Heart left ventricle (tissue), 16 donors: ENCODE measurements at places on chromosomes 11 and 22.
A peak's percentile ranks its signal among the peaks of the same experiment; 100 is the strongest.

GRCh38 chr11:123404676-123405075 is 25.4 kb upstream of the GRAMD1B start:
- DNase-seq = no peak
- peaks cover 11% of the 10 kb centered on the region for H3K27me3 ChIP-seq
- no peaks in the 10 kb centered on the region for H3K36me3 ChIP-seq
- peak overlapping the region; percentile 48 for H3K27ac ChIP-seq
- peaks cover 33% of the 10 kb centered on the region for H3K4me1 ChIP-seq
- H3K4me3 ChIP-seq = no peak overlapping the region

GRCh38 chr22:24402460-24403192 is 24.8 kb upstream of the ADORA2A start:
- H3K27me3 ChIP-seq = no peaks in the 10 kb centered on the region
- peak overlapping the region; percentile 14 for H3K4me3 ChIP-seq
- H3K36me3 ChIP-seq = peaks cover 29% of the 10 kb centered on the region
- DNase-seq = peak; percentile 85

DNA sequence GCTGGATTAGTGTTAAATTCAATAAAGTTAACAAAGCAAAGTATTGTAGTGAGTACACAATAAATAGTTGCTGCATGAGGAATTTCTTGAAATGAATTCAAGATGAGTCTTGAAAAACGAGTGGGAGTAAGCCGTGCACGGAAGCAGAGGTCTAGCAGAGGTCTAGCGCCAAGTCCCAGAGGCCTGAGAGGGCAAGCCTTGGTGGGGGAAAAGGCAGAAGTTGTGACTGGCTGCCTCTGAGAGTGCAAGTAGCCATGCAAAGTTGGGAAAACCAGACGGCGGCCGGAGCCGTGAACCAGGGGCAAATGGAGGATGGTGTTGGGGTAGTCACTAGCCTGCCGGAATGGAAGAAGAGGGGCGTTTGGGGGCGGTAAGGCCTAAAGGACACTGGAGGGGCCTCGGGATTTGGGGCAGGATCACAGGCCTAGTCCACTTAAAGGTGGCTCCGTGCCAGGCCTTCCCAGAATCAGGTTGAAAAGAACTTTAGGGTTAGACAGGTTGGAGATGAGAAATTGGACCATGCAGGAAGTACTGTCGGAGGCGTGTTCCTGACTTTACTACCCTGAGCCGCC is 379 bp upstream of the SLC3A2 start:
- no peak for DNase-seq
- H3K27me3 ChIP-seq = no peaks in the 10 kb centered on the region
- peaks cover 29% of the 10 kb centered on the region for H3K36me3 ChIP-seq
- peak overlapping the region; percentile 98 for H3K27ac ChIP-seq
- H3K4me1 ChIP-seq = peaks cover 15% of the 10 kb centered on the region
- peak overlapping the region; percentile 94 for H3K4me3 ChIP-seq

GRCh38 chr11:44638032-44638431 is 72.6 kb downstream of the CD82 start:
- no peaks in the 10 kb centered on the region for H3K36me3 ChIP-seq
- DNase-seq = no peak

DNA sequence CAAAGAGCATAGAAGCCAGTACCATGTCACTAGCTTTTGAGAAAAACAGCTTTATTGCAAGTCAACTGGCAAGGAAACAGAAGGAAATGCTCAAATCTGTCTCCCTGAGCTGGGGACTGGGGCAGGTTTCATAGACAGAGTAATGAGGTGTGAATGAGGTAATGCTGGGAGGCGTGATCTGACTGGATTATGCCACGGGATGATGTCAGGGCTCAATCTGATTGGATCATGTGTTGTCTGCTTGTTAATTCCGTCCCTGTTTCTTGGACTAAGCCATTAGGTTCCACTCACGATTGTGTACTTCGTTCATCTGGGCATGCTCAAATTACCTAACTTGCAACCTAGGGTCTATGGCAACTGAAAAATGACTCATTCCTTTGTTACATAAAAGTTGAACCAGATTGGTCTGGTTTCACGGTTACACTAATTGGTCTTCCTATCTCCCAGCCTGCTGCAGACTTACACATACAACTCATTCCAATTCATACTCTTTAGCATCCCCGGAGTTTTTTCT is 20.2 kb upstream of the OR10A5 start:
- no peak for DNase-seq
- H3K27ac ChIP-seq = no peak overlapping the region
- no peaks in the 10 kb centered on the region for H3K4me1 ChIP-seq

- no peak for DNase-seq
- no peak overlapping the region for H3K27ac ChIP-seq
- H3K4me1 ChIP-seq = peaks cover 33% of the 10 kb centered on the region
- no peaks in the 10 kb centered on the region for H3K27me3 ChIP-seq
- H3K4me3 ChIP-seq = no peak overlapping the region
Measured at GRCh38 chr11:2899080-2899783, 13.7 kb upstream of the CDKN1C start.

DNA sequence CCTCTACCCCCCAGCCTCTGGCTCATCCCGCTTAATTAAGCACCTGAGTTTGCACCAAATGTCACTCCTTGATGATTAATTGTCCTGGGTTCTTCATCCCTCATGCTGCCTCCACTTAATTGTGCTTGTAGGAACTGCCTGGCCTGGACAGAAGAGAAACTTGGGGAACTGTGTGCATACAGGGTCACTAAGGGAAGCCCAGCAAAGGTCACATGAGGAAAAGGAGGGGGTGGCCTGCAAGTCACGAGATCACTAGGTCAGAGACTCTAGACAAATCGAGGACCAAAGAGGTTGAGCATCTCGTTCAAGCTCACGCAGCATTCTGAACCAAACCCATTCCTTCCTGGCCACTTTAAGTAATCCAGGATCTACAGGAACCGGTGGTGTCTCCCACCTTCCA is 75.8 kb downstream of the PDE2A start:
- H3K27me3 ChIP-seq = no peaks in the 10 kb centered on the region
- no peak overlapping the region for H3K27ac ChIP-seq
- peaks cover 4% of the 10 kb centered on the region for H3K36me3 ChIP-seq
- H3K4me3 ChIP-seq = no peak overlapping the region
- DNase-seq = no peak
- H3K4me1 ChIP-seq = no peaks in the 10 kb centered on the region

GRCh38 chr11:114820621-114821020 is 142.3 kb downstream of the NXPE2 start:
- H3K36me3 ChIP-seq = no peaks in the 10 kb centered on the region
- H3K27ac ChIP-seq = no peak overlapping the region
- H3K4me1 ChIP-seq = no peaks in the 10 kb centered on the region
- DNase-seq = no peak
- no peak overlapping the region for H3K4me3 ChIP-seq

- H3K4me1 ChIP-seq = peaks cover 12% of the 10 kb centered on the region
- H3K4me3 ChIP-seq = no peak overlapping the region
- H3K27ac ChIP-seq = no peak overlapping the region
- no peaks in the 10 kb centered on the region for H3K27me3 ChIP-seq
- DNase-seq = peak; percentile 78
Measured at GRCh38 chr11:123246749-123247495, 51.9 kb upstream of the CLMP start.

GRCh38 chr11:69697469-69697843 is 6.4 kb downstream of the FGF19 start:
- H3K27me3 ChIP-seq = peaks cover 66% of the 10 kb centered on the region
- H3K27ac ChIP-seq = no peak overlapping the region
- no peaks in the 10 kb centered on the region for H3K36me3 ChIP-seq
- no peak for DNase-seq

- peaks cover 37% of the 10 kb centered on the region for H3K4me1 ChIP-seq
- no peak overlapping the region for H3K4me3 ChIP-seq
- no peak for DNase-seq
- no peaks in the 10 kb centered on the region for H3K27me3 ChIP-seq
- H3K27ac ChIP-seq = no peak overlapping the region
Measured at GRCh38 chr11:27390318-27391295, 27.6 kb upstream of the CCDC34 start.

- no peak overlapping the region for H3K4me3 ChIP-seq
- H3K4me1 ChIP-seq = no peaks in the 10 kb centered on the region
- no peak for DNase-seq
- peaks cover 6% of the 10 kb centered on the region for H3K27me3 ChIP-seq
- H3K27ac ChIP-seq = no peak overlapping the region
- no peaks in the 10 kb centered on the region for H3K36me3 ChIP-seq
Measured at GRCh38 chr22:49370627-49371301, 456.9 kb downstream of the BRD1 start.

GRCh38 chr22:29872989-29873388 is 10.0 kb upstream of the MTMR3 start:
- H3K4me3 ChIP-seq = no peak overlapping the region
- H3K27ac ChIP-seq = no peak overlapping the region
- no peak for DNase-seq
- no peaks in the 10 kb centered on the region for H3K27me3 ChIP-seq
- H3K4me1 ChIP-seq = peaks cover 18% of the 10 kb centered on the region
